ENCODE measurements at places on chromosomes 11 and 22.

DNA sequence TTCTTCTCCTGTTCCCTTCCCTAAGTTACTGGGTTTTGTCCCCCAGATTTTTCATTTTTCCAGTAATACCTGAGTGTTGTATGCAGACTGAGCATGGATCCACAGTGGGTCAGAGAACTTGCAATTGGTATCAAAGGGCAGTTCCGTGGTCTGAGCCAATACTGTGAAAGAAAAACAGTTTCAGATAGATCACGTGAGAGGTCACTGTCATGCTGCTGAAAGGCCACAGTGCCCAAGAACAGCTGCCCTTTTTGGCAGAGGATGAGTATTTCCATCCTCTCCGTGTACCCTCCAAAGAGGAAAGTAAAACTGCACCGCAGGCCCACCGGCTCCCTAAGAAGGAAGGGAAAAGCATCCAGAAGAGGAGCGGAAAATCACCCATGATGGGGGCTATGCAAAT, 73.0 kb upstream of the TBCEL start:
- DNase-seq = no peak

DNA sequence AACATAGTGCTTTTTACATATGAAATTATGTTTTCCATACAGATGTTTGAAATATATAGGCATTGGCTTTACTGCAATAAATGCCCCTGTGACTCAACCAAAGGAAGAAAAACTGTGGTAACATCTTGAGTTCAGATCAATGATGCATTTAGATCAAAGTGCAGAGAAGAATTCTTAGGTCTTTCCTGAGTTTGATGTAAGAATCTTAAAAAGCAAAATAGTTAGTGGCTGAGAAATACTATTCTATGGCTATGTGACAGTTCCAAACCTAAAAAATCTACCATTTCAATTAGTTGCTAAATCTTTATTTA, 93.7 kb downstream of the SOX6 start:
- no peak for DNase-seq

DNA sequence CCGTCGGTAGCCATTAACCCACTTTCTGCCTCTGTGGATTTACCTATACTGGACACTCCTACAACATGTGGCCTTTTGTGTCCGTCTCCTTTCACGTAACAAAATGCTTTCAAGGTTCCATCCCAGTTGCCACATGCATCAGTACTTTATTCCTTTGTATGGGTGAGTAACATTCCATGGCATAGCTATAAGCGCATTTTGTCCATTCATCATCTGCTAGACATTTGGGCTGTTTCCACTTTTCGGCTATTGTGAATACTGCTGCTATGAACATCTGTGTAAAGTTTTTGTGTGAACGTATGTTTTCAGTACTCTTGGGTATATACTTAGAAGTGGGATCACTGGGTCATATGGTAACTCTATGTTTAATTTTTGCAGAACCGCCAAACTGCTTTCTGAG, 257.2 kb downstream of the ST3GAL4 start:
- DNase-seq = no peak

DNA sequence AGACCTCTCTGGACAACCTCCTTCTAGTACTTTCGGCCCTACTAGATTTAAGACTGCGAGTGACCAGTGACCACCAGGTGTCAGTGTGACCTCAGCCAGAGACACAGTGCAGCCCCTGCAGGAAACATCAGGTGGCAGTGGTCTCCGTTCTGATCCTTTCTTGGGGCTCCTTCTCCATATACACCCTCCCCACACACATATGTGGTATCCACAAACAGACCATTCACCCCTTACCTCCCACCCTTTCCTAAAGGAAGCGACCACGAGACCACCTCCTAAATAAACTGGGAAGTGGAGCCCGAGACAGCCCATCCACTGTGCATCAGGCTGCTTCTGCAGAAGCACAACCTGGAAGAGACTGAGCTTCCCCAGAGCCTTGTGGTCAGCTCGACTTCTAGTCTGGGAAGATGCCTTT, 38.5 kb upstream of the CYP2D6 start:
- DNase-seq = peak; percentile 57

DNA sequence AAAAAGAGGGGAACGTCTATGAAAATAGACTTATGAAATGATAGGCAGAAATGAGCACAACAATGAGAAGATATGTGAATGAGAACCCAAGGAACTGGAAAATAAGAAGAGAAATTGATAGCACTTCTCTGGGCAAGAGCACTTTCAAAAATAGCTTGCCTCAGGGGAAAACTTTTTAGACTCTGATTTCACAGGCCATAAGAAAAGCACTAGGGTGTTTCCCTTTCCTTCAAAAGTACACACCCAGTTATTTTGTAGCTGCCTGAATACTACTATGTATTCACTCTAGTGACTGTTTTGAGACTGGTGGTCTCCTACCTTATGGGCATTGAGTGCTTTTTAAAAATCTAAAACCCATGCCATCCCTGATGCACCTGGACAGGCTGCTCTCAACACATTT, 172.3 kb upstream of the SOX6 start:
- no peak for DNase-seq

GRCh38 chr11:119338318-119338890, 2.3 kb downstream of the C1QTNF5 start:
- peak; percentile 72 for DNase-seq

DNA sequence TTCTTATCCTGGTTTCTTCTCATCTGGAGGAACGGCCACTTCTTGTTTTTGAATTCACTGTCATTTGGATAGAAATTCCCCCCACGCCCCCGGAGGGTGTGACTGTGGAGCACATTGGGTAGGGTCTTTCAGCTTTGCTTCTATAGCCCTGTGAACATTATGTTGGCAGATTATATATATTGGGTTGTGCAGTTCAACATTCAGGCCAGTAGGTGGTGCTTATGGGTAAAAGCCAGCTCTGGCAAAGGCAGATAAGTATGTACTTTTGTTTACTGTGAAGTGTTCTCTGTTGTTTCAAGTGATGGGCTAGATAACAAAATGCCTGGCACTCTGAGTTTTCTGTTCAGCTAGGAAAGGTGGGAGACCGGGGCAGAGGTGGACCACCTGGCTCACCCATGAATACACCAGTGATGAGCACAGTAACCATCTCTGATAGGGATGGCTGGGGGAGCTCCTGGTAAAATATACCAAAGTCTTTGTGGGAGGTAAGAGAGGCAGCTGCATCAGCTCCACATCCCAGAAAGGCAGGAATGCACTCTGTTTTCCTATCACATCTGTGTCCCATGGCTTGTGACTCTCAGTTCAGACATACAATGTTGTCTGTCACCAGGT, 1348.2 kb upstream of the RAG2 start:
- DNase-seq = peak; percentile 59

DNA sequence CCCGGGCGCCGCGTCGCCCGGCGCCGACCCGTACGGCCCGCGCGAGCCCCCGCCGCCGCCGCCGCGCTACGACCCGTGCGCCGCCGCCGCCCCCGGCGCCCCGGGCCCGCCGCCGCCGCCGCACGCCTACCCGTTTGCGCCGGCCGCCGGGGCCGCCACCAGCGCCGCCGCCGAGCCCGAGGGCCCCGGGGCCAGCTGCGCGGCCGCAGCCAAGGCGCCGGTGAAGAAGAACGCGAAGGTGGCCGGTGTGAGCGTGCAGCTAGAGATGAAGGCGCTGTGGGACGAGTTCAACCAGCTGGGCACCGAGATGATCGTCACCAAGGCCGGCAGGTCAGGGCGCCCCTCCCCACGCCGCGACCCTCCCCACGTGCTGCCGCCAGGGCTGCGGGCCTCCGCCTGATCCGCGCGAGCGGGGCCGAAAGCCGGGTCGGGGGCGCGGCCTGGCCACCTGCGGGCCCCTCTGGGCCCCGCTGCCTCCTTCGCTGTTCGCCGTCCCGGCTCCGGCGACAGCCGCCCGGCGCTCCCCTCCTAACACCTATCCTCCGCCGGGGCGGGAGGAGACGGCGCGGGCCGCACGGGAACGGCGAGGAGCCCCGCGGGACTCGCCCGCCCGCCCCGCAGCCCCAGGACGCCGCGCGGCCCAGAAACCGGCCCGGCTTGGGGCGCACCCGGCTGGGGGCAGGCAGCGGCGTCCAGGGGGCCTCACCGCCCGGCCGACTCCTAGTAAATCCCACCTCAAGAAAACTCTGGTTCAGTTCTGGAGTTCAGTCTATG, 560 bp downstream of the TBX1 start:
- no peak for DNase-seq
